ENCODE measurements at places on chromosomes 3 and 15. TPM values are rescaled to one million over a fixed set of nuclear protein-coding genes. Genes with fewer than 3 reads are reported as not detected.

GRCh38 chr3:17357035-17357710 is 385.3 kb downstream of the TBC1D5 start:
- DNase-seq: no peak

DNA sequence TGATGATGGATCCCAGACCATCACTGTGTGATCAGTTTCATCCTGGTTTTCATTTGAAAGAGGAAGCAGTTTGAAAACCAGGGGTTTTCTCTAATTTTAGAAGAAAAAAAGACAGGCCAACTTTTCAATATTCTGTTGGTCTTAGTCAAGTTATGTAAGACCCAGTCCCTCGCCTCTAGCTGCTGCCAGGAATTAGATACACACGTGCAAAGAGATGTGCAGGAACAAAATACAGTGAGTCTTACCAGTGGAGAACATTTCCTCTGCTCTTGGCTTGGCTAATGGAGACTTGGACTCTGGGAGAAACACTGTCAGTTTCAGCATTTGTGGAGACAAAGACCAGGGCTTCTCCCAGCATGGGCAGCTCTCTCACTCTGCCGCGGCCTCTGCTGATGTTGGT is 214.9 kb upstream of the C2CD4B start:
- no peak for DNase-seq

GRCh38 chr3:127374086-127375010 is 86.5 kb upstream of the PRR20G start:
- no peak for DNase-seq

- no peak for DNase-seq
These were observed 23.8 kb downstream of the ITGA11 start for GRCh38 chr15:68407886-68408881.

DNA sequence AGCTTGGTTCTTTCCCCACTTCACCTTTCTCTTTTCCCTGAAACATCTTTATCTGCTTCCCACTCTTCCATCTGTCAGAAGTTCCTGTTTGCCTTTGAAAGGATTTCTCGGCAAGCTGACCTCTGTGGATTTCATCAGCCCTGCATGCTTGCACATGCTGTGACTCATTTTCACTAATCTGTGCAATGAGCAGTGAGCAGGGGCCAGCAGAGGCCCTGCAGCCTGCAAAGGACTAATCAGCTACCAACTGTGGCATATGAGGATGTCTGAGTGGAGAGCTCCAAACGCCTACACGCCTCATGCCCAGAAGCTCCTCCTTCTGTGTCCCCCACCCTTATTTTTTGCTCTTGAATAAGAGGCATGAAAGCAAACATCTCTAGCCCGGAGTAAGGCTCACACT is 333.0 kb upstream of the SEMA6D start:
- no peak for DNase-seq

DNA sequence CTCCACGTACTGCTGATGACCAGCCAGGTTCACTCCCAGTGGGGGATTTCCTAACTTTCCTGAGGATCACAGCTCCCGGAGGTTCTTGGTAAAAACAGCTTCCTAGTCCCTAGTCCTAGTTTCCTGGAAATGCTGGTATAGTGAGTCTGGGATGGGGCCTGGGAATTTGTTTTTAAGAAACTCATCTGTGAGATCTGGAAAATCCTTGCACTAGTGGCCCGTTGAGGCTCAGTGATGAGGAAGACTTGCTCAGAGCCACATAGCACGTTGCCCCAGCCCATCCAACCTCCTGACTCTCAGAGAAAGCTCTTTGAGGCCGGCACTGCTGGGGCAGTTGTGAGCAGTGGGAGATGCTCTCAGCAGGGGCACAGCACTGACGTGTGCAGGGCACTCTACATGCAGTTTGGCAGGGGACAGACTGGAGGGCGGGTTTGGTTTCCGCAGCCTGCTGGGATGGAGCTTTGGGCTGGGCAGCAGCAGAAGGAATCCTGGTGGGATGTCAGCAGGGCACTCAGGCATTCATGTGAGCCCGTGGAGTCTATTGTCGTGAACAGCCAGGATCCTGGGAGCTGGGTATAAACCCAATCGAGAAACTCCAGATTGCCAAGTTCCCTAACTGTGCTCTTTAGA is 31.6 kb downstream of the SAXO2 start:
- DNase-seq: no peak

DNA sequence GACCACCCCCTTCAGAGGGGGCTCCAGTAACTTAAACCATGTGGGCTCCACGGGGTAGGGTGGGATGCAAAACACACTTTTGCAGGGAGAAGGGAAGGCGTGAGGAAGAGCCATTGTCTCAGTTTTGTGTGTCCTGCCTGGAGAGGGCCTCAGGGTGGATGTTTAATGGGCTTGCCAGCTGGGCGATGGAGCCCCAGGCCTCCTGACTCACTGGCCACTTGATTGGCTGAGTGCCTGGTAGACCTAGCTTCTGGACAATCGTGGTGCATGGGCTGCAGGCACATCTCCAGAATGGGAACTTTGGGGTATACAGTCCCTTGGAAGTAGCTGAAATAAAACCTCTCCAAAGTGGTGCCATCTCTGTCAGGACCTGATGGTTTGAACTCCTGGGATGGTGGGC is 118.3 kb upstream of the MRPS22 start:
- DNase-seq: no peak

DNA sequence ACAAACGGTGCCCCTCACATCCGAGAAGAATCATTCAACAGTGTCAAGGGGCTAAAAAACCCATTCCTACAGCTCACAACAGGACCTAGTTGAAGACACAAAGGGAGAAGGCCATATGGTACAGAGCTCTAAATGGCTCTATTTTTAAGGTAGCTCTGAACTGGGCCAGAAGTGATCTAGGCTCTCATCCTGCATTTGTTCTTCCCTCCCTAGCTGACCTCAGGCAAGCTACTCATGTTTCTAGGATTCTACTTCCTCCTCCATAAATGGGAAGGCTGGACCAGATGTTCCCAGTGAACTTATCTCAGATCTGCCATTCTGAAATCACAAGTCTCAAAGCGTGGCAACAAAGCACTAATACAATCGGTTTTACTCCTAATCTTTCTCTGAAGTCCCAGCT is 62.3 kb downstream of the CPNE4 start:
- no peak for DNase-seq

DNA sequence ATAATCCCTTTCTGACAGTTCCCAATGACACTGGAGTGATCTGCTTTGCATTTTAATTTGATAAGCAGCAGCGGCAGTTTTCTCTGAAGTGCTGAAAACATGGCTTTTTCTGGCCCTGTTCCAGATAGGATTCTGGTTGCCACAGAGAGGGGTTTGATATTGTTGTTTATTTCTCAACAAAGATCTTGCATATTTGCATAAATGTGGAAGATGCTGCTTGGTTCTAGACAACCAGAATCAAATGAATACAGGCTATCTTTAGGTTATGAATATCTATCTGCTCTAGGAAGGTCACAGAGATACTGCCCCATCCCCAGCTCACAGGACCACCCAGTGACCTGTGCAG is 137.1 kb downstream of the ZNF609 start:
- DNase-seq: no peak

ATP13A5 gene
- polyA plus RNA-seq: not detected

DUOXA2 gene
- 0.37 TPM for polyA plus RNA-seq

GRCh38 chr3:46865031-46865507 is 1.8 kb upstream of the MYL3 start:
- no peak for DNase-seq

GRCh38 chr3:107106316-107106715 is 270.9 kb upstream of the CCDC54 start:
- no peak for DNase-seq

DNA sequence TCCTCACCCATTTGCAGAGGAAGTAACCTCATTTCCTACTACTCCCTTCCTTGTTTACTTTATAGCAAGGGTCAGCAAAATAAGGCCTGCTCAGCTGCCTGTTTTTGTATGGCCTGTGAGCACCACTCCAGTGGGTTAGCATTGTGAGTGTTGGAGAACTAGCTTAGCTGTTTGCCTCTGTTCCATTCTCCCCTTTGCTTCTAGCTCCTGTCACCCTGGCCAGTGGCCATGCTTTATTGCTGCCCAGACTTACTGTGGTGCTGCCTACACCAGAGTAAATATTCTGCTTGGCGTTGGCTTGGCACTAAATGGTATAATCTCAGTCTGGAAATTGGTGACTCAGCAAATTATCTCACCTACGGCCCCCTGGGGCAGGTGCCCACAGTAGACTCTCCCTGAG is 8.8 kb downstream of the PDCD6IP start:
- no peak for DNase-seq

GRCh38 chr3:127037418-127037841 is 54.5 kb downstream of the PLXNA1 start:
- DNase-seq: no peak

FSD2 gene
- not detected for polyA plus RNA-seq

COMMD4 gene
- polyA plus RNA-seq: 162 TPM
